ENCODE measurements at places on chromosomes 12 and 14.

- peak; percentile 41 for DNase-seq
Measured at GRCh38 chr12:76558684-76559399, 729 bp downstream of the OSBPL8 start.

DNA sequence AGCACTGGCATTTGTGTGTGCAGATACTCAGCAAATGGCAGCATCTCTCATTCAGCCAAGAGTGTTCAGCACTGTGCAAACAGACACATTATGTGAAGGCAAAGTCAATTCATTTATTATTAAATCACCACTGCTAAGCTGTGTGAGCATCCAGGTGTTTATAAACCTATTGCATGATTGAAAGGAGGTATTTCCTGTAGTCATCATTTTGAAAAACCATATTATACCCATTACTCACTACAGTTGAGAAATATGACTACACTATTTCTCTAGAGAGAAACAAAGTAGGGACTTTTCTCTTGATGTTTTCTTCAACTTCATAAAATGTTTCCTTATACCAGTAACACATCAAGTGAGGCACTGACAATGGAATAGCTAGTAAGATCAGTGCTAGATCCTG is 13.7 kb downstream of the SPX start:
- DNase-seq, result no peak

- no peak for DNase-seq
Measured at GRCh38 chr14:59964251-59965007, 44.5 kb downstream of the LRRC9 start.

- no peak for DNase-seq
Measured at GRCh38 chr12:11324426-11324825, 14.2 kb upstream of the PRB4 start.

GRCh38 chr14:103091041-103091882 is 3.3 kb upstream of the EXOC3L4 start:
- peak; percentile 69 for DNase-seq

DNA sequence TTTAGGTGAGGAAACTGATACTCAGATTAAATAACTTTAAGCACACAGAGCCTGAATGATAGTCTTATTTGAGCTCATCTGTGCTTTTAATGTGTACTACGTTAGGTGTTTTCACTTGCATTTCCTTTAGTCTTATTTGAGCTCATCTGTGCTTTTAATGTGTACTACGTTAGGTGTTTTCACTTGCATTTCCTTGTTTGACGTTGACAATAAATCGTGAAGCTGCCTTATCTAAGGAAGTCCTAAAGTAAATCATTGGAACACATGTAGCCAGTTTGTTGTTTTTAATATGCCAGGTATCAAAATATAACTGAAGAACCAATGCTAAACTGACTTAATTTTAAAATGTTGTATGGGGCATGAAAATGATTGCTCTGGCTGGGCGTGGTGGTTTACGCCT is 2.0 kb downstream of the RAP1B start:
- no peak for DNase-seq

GRCh38 chr14:74951443-74952179 is 3.8 kb downstream of the PGF start:
- no peak for DNase-seq

DNA sequence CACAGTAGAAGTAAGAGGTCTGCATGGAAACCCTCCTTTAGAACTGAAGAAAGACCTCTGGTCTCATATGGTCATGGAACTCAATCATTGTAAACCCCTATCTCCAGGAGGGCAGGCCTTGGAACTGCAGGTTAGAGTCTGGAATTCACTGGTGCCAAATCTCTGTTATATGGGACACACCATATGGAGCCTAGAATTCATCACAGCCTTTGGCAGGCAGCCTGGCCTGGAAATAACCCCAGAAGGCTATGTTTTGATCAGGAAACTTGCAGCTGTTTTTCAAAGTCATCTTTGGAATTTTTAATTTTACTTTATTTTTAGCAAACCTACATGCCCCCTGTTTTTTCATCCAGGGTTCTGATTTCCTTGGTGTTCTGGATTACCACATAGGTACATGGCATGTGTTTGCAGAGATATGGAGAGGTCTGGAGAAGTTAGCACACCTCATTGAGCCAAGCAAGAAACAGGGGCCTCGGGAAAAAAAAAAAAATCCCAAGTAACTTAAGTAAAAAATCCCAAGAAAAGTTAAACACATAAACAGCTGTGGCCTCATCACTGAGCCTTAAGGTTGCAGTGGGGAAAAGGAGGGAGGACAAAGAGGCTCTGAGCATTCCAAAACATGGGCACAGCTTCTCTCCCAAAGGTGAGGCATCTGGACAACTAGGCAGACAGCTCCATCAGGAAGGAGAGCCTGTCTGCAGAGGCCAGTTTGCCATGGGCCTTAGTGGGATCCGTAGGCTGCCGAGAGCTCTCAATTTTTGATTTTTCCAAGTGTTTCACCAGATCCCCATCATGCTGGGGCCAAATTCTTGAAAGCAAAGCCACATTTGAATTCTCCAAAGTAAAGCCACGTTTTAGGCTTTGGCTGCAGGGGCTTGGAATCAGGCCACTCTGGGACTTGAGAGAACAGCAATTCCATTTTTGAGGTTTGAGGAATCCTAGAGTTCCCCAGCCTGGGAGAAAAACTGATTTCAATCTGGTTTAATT is 339.6 kb upstream of the TBX3 start:
- DNase-seq, result no peak

- DNase-seq, result no peak
Measured at GRCh38 chr12:93184672-93185368, 192.9 kb upstream of the NUDT4 start.

GRCh38 chr12:89918172-89918846 is 209.7 kb upstream of the ATP2B1 start:
- DNase-seq, result no peak

DNA sequence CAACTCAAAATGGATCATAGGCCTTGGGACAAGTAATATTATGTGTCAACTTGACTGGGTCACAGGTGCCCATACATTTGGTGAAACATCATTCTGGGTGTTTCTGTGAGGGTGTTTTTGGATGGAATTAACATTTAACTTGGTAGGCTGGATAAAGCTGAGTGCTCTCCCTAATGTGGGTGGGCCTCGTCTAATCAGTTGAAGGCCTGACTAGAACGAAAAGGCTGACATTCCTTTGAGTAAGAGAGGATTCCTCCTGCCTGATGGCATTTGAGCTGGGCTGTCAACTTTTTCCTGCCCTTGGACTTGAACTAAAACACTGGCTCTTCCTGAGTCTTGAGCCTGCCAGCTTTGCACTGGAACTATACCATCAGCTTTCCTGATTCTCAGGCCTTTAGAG is 93.4 kb upstream of the ESRRB start:
- no peak for DNase-seq

- DNase-seq, result no peak
Measured at GRCh38 chr12:84982888-84983287, 53.2 kb downstream of the TSPAN19 start.

GRCh38 chr12:89288959-89289358 is 63.3 kb downstream of the DUSP6 start:
- DNase-seq, result no peak

- DNase-seq, result peak; percentile 68
Measured at GRCh38 chr12:120230326-120230973, 29.5 kb upstream of the RPLP0 start.

- DNase-seq, result no peak
Measured at GRCh38 chr14:90797919-90798318, 18.3 kb downstream of the TTC7B start.

DNA sequence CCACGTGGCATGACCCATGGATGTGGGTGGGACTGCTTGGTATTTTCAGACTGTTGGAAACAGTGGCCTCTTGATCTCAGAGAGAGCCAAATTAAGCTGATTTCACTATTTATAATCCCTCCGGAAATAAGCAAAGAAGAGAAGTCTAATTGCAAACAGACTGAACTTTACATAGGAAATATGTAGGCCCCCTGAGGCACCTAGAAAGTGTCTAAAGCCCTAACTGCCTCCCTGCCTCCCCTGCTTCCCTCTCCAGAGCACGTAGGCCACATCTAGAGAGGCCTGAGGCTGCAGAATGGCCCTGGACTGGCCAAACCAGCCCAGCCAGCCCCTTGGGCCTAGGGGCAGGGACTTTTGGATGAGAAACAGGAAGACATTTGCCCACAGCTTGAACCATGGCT is 123.8 kb downstream of the ZFP36L1 start:
- peak; percentile 4 for DNase-seq

- no peak for DNase-seq
Measured at GRCh38 chr12:1993341-1993740, 10.9 kb downstream of the DCP1B start.

- no peak for DNase-seq
Measured at GRCh38 chr14:53710615-53711014, 246.0 kb downstream of the BMP4 start.

DNA sequence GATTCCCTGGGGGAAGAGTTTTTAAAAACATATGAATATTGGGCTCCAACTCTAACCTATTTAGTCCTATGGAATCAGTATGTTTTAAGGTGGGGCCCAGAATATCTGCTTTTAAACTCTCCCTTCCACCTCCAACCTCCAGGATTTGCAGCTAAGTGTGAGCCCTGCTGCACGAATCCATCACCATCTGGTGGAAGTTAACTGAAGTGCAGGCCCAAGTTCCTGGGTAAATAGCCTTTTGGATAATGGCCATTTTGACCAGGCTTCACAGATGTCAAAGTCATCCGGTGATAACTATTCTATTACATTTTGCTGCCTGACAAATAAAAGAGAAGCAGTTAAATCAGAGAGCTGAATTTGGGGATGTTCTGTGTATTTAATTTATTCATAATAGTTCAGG is 58.1 kb upstream of the RMST start:
- peak; percentile 47 for DNase-seq

GRCh38 chr12:57069523-57069922 is 9.1 kb downstream of the NEMP1 start:
- DNase-seq, result peak; percentile 69

DNA sequence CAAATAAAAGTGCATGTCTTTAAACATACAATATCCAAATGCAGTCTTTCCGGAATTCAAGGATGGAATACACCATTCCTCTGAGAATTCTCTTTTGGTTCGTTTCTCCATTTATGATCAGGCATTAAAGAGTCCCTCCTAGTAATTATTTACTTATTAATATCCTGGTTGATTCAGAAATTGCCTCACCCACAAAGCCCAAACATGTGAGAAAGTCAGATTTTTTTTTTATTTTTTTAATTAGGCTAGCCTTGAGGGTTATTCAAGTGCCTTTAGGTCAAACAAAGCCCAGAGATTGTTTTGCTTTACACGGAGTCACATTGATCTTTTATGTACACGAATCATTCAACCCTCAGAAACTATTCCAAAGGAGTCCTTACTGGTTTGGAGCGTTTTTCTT is 6.4 kb upstream of the TSPAN8 start:
- DNase-seq, result no peak

DNA sequence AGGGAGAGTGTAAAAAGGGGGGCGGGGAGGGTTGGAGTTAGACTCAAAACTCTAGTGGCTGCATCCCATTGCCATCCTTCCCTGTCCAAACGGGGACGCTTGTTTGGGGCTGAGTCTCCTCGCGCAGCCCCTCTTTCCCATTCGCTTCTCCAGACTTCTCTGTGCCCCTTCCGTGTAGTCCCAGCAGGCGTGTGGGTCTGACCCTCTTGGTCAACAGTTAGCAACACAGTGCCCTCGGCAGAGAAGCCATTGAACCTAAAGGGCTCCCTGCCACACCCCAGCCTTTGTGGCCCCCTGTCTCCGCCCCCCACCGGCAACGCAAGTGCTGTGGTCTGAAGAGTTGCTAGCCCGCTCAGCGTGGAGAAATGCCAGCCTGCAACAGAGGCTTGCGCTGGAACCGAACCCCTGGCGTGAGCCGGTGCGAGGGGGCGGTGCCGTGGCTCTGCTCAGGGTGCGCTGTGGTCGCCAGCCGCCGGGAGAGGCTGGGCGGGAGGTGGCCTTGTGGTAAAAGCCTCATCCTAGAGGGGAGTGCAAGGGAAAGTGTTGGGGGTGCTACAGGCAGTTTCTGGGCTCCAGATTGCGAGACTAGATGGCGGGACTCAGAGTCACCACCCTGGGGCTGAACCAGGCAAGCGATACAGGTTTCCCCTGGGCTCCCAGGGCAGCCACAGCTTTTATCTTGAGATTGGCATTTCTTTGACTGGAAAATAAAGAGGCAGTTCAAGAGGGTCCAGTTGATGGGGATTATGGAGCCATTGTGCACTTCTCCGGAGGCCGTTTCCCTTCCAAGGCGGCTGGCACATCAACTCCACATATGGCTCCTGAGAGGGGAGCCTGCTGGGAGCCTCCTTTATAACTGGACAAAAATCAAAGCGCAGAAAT is 2.1 kb downstream of the PLXNC1 start:
- no peak for DNase-seq

DNA sequence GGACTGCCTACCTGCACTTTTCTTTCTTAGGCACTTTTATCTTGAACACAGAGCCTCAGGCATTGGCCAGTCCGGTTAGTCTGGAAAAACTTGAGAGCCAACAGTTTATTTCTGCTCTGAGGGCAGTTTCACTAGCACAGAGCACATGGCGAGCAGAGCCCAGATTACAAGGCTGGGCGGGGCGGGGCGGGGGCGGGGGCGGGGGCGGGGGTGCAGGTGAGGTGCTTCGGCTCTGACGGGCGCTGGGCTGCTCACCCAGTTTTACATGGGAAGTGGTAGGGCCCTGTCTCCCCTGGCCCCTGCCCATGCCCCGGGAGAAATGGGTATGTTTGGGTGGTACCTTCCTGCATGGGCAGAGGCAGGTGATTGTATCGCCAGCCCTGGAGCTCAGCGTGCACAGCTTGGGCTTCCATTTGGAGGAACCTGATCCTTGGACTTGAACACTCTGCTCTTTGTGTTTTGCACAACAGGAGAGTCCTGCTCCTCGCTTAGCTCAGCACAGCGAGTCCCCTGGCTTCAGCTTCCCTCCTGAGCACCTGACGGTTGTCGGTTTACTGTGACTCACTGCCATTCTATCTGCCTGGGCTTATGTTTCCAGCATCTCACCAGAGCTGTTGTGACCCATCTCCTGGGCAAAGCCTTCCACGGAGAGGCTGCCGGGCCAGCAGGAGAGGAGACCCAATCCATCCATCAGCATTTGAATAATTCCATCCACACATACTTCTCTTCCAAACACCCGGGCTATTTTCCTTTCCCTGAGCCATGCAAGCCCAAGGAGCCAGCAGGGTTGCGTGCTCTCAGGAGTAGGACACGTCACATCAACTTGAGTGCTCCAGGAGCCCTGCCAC is 108.5 kb downstream of the ARF6 start:
- DNase-seq, result peak; percentile 45
